Pulmonary artery endothelial cell (primary cell): ENCODE measurements at places on chromosomes 4 and X.

GRCh38 chr4:27068151-27068867 lies 207.7 kb downstream of the STIM2 start:
- DNase-seq = no peak

- no peak for DNase-seq
Observed at GRCh38 chr4:52837716-52838558, 24.2 kb upstream of the RASL11B start.

DNA sequence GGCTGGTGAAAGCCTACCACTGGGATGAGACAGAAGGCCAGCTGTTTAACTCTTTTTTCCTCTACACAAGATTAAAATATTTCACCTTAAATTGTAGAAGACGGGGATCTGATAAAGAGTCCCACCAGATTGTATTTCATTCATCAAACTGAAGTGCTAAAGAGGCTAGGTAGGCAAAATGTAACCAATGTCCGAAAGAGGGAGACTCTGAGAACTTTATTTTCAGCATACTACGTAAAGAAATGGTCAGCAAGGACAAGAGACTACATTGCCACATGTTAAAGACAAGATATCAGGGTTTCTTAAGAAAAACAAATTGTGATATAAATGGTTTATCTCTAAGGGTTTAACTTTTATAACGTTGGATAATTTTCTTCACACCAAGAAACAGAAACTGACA lies 71.6 kb upstream of the INPP4B start:
- no peak for DNase-seq

- no peak for DNase-seq
Observed at GRCh38 chrX:30618160-30618765, 35.0 kb upstream of the GK start.

GRCh38 chrX:11591723-11592346 lies 73.9 kb downstream of the ARHGAP6 start:
- no peak for DNase-seq
